T-helper 1 cell treated with Interleukin-12 subunit alpha and Interleukin-12 subunit beta and Interleukin-4 antibody, amounts not matched to agents 30 ng/mL and 1 ng/mL, for 36 hours (primary cell): ENCODE measurements at places on chromosomes 1 and 21. TPM values are rescaled to one million over a fixed set of nuclear protein-coding genes. Genes with fewer than 3 reads are reported as not detected.

The ASPM gene
- 49.0 and 49.2 TPM in 2 replicates for total RNA-seq

The IRF6 gene
- total RNA-seq, result 0.15 TPM in 1 of 2 replicates, not detected in the other

The IFI16 gene
- 301 and 307 TPM in 2 replicates for total RNA-seq

The SLC25A33 gene
- 5.4 TPM in 2 replicates for total RNA-seq

The OLFML2B gene
- not detected in 2 replicates for total RNA-seq

The LCE3D gene
- not detected in 2 replicates for total RNA-seq

The OR2T34 gene
- total RNA-seq, result not detected in 2 replicates

The ANXA9 gene
- not detected in 2 replicates for total RNA-seq

The SLC45A3 gene
- 0.27 and 0.29 TPM in 2 replicates for total RNA-seq

The S100A1 gene
- not detected in 2 replicates for total RNA-seq

The RIPK4 gene
- not detected in 2 replicates for total RNA-seq

The MYBPH gene
- total RNA-seq, result not detected in 2 replicates

The OR14K1 gene
- not detected in 2 replicates for total RNA-seq

The GPR89A gene
- total RNA-seq, result 35.8 and 38.9 TPM in 2 replicates

The SAMD11 gene
- total RNA-seq, result not detected in 2 replicates

The FAM163A gene
- total RNA-seq, result not detected in 2 replicates

The IL24 gene
- 0.25 and 0.39 TPM in 2 replicates for total RNA-seq
